ENCODE measurements at places on chromosomes 2 and 18.

GRCh38 chr2:12183032-12183645 lies 436.7 kb downstream of the LPIN1 start:
- DNase-seq, result no peak

DNA sequence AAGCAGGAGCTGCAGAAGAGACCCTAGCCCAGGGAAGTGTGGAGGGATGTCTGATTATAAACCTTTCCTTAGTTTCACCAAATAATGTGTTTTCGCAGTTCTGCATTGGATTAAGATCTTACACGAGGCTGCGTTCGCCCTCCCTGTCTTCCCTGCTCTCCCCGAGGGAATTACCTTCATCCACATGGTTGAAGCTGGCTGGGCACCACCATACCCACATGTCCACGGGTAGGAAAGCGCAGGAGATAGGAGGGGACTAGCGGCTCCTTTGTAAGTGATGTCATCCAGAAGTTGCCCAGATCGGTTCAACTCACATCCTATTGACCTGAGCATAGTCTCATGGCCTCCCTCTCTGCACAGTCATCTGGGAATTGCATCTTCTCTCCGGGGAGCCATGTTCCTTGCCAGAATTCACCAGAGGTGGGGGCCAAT lies 1.1 kb downstream of the TTL start:
- DNase-seq, result peak; percentile 67

DNA sequence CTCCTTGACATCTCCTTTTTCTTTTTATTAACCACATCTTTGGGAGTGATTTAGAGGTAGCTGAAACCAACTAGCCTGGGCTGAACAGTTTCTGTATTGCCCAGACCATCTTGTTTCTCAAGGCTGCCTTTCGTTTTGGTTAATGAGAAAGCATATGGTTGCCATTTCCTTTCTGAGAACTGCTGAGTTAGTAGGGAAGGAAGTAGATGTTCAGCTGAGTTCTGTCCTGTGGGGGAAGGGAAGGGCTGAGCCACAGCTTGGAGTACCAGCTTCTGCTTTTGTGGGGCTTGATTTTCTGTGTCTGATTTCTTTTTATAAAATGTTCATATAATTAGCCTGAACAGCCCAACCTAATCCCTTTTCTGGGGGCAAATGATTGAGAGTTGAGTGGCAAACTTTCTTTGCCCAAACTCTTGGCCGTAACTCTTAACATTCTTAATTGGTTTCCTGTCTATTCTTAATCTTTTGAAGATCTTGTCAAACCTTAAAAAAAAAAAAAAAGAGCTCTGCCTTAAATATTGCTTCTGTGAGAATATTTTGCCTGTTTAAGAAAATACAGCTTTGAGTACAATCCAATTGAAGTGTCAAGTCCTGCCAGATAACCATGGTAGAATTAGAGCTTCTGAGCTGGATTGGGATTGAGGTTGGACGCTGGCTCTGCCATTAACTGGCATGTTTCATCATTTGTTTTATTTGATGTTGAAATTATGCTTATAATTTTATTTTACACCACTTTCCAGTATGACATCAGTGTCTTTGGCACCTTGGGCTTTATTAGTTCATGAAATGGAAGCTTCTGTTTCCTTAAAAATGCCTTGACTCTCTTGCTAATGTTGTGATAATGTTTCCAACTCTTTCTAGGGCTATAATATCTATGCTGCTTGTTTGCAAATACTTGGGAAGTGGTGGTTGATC lies 1.9 kb upstream of the NABP1 start:
- peak; percentile 57 for DNase-seq

DNA sequence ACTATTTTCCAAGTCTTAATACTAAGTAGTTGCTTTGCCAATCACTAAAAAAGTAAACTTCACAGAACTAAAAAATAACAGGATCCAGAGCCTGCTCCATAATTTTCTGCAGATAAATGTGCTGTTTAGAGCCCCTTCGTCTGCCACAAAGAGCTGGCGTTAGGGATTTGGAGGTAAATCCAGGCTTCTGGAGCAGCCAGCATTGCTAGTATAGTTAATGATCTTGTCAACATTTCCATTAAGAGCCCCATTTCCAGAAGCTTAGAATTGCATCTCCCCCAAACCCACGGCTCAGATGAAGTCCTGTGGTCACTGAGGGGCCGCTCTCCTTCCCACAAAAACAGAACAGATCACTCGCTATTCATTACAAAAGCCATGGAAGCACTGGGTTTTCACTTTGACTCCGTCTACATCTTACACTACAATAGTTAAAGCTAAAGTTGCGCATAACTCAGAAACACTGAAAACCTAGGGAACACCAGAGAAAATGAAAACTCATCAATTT lies 41.9 kb downstream of the ZNF516 start:
- no peak for DNase-seq

DNA sequence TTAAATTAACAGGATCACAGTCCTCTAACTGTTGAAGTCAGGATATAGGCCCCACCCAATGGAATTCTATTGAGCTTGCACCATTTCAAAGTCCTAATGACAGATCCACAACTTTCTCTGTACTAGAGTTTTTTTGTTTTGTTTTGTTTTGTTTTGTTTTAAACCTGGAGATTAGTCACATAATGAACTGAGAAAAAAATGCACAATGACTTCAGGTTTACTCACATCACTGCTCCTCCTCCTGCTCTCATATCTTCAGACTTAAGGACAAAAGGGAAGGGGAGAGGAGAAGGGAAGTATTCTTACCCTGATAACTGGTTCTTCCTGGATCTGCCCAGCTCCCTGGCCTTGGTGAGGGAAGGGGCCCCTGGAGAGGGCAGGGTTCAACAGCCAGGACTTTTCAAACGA lies 208.2 kb upstream of the EPHA4 start:
- no peak for DNase-seq

DNA sequence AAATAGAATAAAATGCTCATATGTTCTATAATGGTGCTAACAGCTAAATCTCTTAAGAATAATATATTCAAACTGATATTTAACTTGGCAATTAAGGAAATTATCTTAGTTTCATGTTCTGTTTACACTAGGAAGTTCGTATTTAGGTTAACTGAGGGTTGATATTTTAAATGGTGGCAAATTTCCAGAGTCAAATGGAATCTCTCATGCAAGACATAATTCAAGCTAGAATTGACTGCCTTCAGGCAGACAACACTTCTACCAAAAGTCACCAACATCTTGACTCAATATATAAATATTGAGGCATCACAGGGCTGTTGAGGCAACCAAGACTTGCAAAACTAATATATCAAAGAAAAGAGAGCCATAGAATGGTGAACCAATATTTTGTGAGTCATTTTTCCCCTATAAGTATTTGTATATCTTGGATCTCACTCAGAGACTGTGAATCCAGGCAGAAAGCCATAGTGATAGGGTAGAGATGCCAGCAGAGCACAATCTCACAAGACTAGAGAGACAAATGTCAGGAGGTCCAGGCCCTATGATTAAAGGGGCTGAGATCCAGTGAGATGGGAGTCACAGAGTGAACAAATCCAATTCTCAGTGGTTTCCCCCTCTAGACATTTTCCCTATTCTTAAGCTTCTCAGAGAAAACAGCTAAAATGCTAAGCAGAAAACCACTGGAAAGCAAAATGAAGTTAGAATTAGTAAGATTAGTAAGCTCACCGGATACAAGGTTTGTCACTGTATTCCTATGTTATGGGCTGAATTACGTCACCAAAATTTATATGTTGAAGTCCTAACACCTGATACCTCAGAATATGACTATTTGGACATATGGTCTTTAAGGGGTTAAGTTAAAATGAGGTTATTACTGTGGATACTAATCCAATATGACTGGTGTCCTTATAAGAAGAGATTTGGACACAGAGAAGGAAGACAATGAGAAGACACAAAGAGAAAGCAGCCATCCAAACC lies 358.2 kb upstream of the UBE2E3 start:
- DNase-seq, result peak; percentile 71

- DNase-seq, result peak; percentile 88
Measured at GRCh38 chr2:225598897-225599296, 199.4 kb downstream of the NYAP2 start.

DNA sequence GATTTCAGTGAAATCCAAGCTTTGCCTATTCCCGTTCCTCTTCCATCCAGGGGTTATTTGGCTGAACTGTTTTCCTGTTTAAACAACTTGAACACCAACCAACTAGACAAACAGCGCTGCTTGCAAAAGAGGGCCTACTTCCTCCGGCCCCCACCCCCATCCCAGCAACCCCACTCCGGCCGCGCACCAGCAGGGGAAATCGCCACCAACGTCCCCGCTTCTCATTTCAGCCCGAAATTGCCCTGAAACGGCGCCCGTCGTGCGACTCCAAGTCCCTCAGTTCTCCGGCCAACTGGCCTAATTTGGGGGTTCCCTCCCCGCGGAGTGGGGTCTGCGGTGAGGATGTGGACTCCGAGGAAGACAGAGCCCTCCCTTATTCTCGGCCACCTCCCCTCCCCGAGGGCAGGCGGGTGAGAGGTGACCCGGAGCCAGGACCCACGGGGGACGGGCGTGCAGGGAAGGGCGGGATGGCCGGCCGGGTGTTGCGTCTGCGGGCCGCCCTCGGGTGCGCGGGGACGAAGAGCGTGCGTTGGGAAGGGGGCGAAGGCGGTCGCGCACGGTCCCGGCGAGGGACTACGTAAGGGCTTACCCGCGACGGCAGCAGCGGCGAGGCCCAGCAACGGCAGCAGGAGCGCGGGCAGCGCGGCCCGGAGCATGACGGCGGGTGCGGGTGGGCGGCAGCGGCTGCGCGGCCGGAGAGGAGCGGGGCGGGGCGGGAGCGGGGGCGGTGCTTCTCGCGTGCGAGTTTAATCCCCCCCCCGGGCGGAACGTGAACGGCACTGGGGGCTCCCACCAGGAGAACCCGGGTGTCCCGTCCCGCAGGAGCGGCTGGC lies at the start of gene CD302:
Gene CD302 (minus strand): TSS at position 666 of the 833 bp plus-strand sequence. CDS start 10 bp downstream, at position 656.
- peak; percentile 48 for DNase-seq

DNA sequence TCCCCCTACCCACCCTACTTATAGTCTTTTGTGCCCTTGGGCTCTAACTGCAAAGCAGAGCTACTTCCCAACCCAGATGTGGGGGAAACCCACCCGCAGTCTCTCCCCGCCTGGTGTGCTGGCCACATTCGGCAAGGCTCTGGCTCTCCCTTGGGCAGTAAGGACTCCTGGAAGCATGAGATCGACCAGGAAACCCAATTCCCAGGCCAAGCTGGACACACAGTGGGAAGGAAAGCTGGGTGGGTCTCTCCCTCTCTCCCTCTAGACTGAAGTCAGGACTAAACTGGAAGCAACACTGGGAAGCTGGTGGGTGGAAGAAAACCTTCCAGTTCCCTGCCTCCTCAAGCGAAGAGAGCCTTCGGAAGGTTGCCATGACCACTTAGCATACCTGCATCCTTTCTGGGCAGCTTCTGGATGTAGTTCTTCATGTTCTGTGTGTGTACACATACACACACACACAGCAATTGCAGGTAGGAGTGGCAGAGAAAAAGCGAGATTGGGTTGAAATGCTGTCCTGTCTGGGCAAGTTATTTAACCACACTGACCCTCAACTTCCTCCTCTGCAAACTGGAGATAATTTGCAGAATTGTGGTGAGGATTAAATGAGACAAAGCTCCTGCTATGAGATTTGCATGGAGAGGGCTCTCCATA lies 33.9 kb downstream of the ZBTB7C start:
- DNase-seq, result no peak

DNA sequence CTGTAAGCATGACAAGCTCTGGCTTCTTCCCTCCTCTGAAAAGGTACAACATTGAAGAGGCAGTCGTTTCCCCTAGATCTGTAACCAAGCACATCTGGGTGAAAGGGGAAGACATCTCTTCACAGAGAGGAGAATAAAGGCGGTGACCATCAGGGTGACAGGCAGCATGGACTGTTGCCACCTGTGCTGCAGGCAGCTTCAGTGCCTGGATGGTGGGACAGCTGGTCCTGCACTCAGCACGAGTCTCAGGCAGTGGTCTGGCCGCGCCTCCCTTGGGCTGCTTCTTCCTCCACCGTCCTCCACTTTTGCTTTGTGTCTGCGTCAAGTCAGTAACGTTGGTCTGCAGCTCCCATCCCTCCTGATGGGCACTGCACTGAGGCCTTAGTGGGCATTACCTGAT lies 264.4 kb downstream of the NEDD4L start:
- DNase-seq, result no peak

- no peak for DNase-seq
Measured at GRCh38 chr2:169461143-169461542, 18.2 kb upstream of the BBS5 start.

DNA sequence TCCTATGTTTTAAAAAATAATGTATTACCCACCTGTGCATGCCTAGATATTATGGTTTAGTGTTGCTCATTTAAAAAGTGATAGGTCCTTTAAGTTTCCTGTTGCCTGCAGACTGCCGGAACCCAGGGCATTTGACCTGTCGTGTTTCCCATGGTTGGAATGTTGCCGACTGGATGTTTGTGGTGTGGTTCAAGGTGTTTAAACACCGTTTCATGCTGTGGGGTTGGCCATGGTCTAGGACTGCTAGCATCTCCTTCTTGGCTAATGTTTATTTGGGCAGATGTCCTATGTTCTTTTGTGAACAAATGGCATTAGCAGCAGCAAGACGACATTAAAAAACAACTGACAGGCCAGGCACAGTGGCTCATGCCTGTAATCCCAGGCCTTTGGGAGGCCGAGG lies 92.9 kb upstream of the LMAN1 start:
- no peak for DNase-seq

DNA sequence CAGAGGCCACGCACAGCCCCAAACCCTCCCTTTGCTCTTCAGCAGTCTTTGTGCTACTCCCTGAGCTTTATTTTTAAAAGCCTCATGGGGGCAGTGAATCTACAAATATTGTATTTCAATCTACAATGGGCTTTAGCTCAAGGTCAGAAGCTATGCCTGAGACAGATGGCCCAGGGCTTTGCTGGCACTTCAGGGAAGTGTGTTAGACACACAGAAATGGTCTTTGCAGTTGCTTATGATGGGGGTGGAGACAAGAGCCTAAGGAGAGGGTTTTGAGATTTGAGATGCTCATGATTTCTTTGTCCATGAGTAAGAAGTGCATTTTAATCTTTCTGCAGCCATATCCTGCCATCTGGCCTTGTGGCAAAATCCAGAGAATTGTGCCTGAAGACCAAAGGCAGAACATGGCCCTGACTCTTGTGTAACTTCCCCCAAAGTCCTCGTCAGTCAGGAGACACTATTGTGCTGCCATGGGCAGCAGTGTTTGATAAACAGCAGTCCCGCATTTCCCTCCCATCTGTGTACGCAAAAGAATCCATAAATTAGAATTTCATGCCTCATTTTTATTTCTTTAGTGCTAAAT lies 92.6 kb downstream of the VAPA start:
- peak; percentile 50 for DNase-seq

- DNase-seq, result no peak
Measured at GRCh38 chr18:80167931-80168330, 58.9 kb downstream of the ADNP2 start.

DNA sequence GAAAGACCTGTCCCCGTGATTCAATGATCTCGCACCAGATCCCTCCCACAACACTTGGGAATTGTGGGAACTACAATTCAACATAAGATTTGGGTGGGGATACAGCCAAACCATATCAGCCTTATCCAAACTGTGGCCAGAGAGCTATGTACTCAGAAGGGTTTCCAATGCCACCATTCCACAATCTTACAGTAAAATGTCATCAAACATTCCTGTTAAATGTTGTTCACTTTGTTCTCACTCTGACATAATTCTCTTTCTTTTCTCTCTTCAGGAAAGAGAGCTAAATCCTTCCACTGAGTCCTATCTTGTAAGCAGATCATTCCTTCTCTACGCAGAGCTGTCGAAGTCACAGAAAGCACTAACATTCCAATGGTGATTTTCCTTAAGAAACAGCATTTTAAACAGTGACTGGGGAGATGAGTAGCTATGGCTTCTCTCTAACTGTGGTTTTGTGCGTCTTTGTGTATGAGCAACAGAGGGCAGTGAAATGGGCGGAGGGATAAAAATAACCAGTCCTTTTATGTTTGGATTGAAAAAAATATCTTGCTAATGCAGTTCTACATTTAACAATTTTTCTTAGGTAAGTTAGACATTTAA lies 684.7 kb downstream of the EPHA4 start:
- no peak for DNase-seq

GRCh38 chr2:114446571-114446970 lies 4.1 kb downstream of the DPP10 start:
- DNase-seq, result no peak

Measured in choroid plexus epithelial cell (primary cell).